ENCODE measurements at places on chromosomes 1 and 21.

DNA sequence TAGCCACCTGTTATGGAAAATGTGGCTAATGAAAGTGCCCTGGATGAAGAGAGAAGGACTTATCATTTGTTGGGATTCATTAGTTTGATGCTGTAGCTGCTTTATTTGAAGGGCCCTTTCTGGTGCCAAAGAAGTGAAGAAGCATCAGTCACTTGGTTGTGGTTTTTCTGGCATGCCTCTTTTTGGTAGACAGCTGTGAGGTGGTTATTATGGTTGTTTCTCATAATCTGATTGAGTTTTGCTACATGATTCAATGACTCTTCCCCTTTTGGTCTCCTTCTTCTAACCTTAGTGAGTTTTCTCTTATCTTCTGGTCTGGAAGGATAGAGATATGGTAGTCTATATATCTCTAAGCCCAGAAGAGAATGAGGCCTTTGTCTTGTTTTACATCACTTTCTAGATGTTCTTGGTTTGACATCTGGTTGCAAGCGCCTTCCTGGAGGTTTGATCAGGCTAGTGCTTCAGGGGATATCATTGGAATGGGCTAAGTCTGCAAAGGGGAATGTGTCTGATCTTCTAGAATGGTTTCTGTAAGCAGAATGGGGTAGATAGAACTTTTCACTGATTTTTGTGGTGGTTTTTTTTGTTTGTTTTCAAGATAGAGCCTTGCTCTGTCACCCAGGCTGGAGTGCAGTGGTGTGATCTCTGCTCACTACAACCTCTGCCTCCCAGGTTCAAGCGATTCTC lies 26.0 kb downstream of the ARID1A start:
- DNase-seq = no peak

- DNase-seq = no peak
Observed at GRCh38 chr1:14852291-14852690, 253.8 kb downstream of the KAZN start.

DNA sequence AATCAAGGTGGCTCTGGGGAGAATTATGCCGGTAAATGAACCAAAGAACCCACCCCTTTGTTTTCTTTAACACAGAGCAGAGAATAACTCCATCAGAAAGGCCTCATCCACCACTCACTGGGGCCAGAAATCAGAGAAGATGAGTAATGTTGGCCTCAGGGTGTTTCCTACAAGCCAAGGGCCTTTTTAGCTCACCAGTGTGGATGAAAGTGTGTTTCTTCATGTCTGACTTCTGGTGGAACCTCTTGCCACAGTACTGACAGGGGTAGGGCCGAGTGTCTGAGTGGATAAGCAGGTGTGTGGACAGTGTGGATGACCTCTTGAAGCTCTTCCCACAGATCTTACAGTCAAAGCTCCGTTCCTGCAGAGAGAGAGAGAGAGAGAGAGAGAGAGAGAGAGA lies 8.3 kb downstream of the GFI1 start:
- DNase-seq = no peak

DNA sequence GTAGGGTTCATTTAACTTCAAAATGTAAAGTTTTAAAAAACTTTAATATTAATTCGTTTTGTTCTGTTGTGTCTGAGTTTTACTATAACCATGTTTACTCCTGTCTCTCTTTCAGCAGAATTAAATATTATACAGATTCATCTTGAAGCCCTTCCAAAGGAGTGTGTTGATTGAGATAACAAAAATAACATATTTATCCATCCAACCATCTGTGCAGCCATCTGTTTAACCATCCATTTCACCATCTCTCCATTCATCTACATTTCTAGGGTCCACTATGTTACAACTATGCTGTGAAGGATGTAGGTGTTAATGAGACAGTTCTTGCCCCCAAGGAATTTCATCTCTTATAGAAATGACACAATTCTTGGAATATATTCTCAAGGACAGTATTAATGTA lies 36.0 kb upstream of the GNG12 start:
- no peak for DNase-seq

GRCh38 chr1:221715321-221716169 lies 26.3 kb downstream of the DUSP10 start:
- DNase-seq = peak; percentile 72

DNA sequence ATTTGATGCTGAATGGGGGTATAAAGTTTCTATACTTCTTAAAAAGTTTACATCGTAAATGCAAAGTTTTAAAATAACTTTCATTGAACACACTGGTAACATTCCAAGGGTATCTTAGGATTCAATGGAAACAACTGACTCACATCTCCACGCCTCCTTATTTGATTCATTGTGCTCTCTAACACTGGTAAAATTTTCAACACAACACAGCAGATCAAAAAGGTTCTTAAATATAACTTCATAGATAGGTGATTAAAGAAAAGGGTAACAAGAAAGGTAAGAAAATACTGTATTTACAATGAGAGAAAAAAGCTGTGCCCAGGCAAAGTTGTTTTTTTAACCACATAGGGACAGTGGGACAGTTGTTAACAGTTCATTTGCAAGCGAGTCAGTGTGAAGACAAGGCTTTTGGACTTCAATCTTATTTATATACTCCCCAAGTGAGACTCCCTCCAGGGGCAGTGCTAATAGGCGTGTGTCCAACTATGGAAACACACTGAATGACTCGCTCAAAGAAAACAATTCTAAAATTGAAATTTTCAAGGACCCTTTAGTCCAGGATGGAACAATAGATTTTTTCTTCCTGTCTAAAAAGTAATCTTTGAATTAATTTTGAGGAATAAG lies 140.5 kb downstream of the TIAM1 start:
- DNase-seq = no peak

- DNase-seq = no peak
Observed at GRCh38 chr1:227335242-227336020, 17.1 kb upstream of the CDC42BPA start.
